NCI-H187 treated with DMSO at 0.1 percent for 48 hours (cell line): ENCODE measurements at places on chromosomes 6 and 20.

- DNase-seq = no peak
Observed at GRCh38 chr20:43102394-43102793, 87.3 kb downstream of the PTPRT start.

DNA sequence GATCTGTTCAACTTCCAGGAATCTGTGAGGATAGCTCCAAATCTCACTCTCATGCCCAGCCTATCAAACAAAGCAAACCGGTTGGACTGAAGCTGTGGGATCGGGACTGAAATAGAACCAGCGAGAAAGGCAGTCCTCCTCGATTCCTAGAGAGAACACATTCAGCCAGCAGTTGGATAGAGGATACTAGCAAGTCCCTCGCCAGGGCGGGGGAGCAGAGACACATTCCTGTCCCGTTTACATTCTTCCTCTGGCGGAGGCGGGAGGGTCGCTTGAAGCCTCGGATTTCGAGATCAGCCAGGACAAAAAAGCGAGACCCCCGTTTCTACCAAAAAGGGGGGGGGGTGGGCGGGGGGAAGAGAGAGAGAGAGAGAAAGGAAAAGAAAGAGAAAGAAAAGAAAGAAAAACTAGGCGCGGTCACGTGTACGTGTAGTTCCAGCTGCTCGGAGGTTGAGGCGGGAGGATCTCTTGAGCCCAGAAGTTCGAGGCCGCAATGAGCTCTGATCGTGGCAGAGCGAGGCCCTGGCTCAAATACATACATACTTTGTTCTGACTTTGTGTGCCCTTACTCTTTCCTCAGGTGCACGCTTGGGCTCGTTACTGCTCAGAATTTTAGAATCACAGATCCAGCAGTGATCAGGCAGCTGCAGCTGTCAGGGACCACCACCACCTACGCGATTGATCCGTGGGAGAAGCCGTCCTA, 19.5 kb downstream of the ZNF311 start:
- peak; percentile 63 for DNase-seq

- no peak for DNase-seq
Observed at GRCh38 chr6:4405621-4406212, 270.3 kb upstream of the ECI2 start.

- DNase-seq = no peak
Observed at GRCh38 chr20:31488115-31488514, 13.0 kb downstream of the REM1 start.

DNA sequence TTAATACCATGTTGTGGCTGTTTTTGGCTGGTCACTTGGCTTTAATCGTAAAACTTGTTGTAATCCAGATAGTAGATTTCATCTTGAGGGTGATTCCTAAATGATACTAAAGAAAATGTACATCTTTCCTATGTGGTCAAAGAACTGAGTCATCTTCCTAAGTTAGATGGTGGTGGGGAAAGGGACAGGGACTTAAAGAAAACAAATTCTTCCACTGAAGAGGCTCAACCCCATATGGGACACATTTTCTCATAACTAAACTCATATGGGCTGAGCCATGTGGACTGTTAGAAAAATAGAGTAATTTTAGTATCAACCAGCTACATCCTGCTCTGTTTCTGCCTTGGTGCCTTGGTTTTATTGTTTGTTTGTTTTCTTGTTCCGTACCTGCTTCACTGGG, 155.8 kb downstream of the TSHZ2 start:
- DNase-seq = no peak

DNA sequence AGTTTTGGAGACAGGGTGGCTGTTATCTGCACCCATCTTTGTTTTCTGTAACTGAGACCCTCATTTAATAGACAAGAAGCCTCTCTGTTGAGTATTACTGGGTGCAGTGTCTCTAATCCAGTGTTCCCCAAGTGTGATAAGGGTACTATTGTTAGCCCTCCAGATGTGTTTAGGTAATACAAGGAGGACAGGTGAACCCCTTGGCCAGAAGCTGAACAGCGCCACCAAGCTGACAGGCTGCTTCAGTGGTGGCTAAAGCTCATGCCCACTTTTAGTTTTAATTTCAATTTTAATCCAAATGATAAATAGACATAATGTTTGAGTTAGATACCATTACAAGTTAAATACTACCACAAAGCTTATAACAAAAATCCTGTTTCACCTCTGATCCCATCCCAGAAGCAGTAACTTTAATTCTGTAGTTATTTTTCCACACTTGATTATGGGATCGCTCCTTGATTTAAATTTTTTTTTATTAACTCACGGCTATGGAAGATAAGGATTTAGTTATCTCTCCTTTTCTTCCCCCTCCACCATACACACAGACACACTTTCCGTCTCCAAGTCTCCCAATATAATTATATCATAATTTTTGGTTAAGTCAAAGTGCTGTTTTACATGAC, 8.4 kb upstream of the STK35 start:
- DNase-seq = no peak

DNA sequence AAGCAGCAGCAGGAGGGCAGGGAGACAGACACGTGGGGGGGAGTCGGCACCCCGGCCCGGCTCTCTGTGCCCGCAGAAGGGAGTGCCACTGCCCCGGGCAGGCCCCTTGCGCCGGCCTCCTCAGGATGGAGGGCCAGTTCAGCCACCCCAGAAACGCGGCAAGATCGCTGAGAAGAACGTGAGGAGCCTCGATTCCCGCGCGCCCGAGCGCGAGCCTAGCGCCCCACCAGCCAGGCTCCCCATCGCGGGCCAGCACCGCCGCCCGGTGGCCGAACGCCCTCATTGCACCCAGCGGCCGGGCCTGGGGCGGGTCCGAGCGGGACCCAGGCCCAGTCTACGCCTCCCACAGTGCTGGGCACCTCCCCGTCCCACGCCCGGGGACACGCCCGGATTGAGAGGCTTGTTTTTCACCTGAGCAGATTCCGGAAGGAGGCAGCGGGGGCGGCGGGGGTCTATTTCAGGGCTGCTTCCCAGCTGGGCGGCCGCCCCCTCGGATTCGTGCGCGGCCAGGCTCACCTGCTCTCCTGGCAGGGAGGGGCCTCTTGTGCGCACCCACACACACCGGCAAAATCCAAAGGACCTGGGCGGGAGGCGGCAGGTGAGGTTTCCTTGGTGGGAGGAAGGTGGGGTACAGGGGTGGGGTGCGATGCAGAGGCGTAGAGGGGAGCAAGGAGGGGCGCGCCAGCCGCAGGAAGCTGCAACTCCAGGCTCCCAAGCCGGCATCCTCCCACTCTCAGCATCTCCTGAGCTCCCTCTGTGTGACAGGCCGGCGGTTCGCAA, 9.0 kb upstream of the GRM4 start:
- no peak for DNase-seq

DNA sequence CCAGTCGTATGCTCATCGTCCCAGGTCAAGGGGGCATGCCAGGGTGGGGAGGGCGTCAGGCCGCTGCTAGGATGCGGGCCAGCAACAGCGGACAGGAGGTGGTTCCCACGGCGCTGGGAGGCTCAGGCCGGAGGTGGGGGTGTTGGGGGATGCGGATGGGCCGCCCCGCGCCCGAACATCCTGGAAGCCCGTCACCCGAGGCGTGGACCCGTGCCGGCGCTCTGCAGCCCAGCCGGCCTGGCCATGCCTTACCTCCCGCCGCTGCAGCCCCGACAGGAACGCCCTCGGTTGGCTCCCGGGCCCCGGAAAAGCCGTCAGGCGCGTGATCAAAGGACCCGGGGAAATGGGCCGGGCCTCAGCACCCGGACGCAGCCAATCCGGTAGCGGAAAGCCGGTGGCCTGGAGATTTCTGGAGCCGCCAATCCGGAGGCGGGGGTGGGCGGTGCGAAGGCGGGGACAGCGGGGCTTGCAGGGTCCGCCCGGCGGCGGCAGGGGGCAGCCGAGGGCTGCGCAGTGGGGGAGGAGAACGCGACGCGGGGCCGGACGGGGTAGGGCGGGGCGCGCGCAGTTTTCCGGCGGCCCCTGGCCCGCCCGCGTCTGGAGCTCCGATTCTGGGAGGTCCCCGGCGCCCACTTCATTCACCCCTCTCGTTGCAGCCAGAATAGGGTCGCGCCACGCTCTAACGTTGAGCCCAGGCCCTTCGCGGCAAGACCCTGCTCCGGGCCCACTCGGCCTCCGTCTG, at the start of gene SMIM29:
Gene SMIM29 (minus strand): TSS at position 280 of the 742 bp plus-strand sequence. CDS start 1,215 bp downstream, outside the sequence.
- peak; percentile 63 for DNase-seq

DNA sequence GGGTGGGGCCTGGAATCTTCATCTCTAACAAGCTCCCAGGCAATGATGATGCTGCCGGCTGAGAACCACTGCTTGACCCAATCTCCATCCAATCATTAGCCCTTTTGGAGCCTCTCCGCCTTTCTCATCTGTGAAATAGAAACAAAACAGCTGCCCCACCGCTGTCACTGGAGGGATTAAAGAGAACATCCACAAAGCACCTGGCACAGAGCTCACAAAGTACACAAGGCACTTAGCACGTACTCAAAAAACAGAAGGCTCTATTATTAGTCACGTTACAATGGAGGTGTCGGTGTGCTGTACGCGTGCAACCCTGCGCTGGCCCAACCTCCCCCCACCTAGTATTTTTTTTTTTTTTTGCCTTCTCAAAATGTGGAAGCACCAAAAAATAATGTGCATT, 213.5 kb upstream of the ARID1B start:
- peak; percentile 86 for DNase-seq
